ENCODE measurements at places on chromosomes 3 and 15.

DNA sequence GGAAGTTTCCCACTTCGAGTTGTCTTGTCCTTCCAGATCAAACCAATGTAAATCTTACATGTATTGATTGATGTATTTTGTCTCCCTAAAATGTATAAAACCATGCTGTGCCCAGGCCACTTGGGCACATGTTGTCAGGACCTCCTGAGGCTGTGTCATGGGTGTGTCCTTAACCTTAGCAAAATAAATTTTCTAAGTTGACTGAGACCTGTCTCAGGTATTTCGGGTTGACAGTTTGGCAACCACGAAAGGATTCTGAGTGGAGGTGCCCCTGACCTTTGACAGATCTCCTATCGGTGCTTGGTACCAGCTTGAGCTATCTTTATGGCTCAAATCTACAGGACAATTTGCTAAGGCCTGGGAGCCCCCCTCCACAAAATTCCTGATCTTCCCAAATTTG, 1.7 kb upstream of the POC1A start:
- DNase-seq = no peak

- no peak for DNase-seq
Measured at GRCh38 chr3:108092501-108092900, 1.7 kb upstream of the CD47 start.

DNA sequence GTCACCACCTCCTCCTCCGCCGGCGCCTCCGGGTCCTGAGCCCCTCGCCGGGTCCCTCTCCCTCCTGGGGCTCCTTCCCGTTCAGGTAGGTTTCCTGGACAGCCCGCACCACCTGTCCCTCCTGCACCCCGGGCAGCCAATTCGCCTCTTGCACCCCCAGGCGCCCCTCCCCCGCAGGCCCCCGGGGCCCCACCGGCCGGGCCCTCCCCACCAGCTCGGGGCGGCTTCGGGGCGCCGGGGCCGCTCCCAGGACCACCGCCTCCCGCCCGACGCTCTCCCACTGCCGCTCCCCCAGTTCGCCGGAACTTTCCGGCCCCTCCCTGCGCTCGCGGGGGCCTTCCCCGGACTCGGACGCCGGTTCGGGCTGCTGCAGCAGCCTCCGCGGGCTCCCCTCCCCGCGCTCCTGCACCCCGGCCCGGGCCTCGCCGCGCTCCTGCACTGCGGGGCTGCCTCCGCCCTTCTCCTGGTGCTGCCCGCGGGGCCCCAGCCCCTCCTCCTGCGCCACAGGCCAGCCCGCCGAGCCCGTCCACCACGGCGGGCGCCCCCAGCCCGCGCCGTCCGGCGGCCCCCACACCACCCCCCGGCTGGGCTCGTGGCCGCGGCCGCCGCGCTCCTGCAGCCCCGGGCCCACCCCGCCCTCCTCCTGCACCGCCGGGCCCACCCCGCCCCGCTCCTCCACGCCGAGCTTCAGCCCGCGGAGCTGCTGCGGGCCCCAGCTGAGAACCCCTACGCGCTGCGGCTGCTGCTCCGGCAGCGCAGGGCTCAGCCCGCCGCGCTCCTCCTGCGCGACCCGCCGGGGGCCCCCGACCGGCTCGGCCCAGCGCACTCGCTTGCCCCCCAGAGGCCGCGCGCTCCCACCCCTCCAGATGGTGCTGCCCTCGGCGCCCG, 587 bp upstream of the TNK2 start:
- DNase-seq = peak; percentile 32

DNA sequence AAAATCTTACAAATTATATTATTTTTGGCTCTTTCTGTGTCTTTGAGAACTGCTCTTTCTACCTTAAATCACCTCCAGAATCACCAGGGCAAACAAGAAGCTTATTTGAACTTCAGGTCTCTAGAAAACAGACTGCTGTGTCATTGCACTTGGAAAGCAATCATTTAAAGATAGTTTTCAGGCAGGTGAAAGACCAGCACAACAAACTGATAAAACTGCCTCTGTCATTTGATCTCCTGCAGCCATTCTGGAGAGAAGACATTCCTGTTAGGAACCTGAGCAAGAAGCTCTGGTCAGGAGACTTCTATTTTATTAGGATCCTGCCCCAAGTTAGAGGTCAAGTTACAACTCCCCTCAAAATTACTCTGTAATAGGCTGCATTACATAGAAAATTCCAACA, 50.7 kb upstream of the AP4E1 start:
- DNase-seq = no peak

- no peak for DNase-seq
Measured at GRCh38 chr15:48221885-48222284, 15.8 kb downstream of the SLC12A1 start.

DNA sequence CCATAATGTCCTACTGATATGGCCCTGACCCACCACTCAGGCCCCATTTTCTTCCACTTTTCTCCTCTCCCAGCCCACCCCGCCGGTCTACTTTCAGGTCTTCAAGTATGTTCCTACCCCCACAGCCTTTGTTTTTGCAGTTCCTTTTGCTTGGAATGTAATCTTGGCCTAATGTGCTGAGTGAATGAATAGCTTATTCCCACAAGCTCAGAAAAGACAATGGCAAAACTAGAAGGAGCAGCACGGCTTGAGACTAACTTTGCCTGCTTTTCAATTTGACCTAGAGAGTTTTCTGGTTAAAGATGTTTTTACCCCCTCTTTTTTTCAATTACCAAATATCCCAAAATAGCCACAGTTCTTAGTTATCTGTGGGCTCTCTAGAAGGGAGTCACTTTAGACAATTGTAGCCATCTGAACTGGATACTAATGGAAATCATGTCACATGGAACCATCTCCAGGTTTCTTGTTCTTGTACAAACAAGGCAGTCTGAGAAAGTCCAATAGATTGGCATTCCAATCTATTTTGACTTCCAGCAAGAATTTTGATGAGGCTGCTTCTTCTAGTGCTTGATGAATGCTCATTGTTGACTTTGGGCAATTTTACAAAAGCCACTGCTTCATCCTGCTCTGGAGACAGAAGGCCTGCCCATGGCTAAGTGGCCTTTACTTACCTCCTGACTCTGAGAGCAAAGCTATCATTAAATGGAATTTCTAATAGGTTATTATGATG, 16.3 kb upstream of the LMCD1 start:
- no peak for DNase-seq
